BE2C (cell line): ENCODE measurements at places on chromosomes 12 and 14.

DNA sequence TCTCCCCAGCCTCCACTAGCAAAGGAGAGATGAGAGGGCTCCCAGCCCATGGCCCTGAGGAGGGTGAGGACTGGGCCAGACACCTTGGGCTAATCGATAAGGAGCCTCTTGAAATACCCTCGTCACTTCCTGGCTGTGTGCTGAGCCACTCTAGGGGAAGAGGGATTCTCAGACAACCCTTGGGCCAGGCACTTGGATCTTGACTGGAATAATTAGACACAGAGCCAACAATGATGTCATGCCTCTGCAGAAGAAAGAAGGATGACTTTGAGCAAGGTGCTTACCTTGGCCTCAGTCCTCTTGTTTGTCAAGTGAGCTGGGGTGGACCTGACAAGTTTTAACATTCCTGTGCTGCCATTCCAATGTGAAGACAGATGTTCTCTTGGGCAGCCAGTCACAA, 83.1 kb downstream of the LRRC74A start:
- DNase-seq: no peak

- DNase-seq: no peak
Measured at GRCh38 chr12:73514672-73515071, 1023.0 kb upstream of the ATXN7L3B start.

DNA sequence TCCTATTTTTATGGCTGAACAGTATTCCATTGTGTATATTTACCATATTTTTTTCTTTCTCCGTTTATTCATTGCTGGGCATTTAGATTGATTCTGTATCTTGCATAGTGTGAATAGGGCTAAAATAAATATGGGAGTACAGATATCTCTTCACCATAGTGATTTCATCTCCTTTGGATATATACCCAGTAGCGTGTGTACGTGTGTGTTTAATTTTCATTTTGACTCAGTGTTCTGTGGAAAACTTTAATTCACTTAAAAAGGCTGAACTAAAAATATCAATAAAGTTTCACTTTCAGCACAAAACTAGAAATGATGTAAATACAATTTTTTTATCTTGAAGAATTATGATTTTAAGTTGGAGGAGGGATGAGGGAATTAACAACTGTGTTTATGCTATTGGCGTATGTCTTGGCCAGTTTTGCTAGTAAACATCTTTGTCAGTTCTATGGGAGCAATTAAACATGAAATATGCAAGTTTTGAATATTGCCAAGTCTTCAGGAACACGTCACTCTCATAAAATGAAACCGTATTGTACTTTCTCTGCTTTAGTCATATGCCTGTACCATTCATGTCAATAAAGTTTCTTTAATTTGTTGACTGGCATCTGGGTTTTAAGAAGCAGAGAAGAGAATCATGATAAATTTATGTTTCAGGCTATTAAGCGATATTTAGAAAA, 99.8 kb downstream of the PTGER2 start:
- no peak for DNase-seq

DNA sequence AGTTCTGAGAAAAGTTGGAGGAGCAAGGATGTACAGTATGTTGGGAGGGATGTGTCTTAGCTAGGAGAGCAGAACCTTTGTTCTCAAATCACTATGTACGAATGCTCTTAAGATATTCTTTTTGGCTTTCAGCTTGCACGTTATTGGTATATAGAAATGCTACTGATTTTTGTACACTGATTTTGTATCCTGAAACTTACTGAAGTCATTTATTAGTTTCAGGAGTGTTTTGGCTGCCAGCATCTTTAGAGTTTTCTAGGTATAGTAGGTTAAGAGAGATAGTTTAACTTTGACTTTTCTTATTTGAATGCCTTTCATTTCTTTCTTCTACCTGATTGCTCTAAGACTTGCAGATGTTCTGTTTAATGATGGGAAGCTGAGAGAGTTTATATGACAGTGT, 442.8 kb upstream of the FBXO33 start:
- no peak for DNase-seq

- DNase-seq: no peak
Measured at GRCh38 chr14:68318828-68319227, 474.0 kb downstream of the ZFP36L1 start.

- DNase-seq: no peak
Measured at GRCh38 chr14:90336985-90337384, 5.2 kb upstream of the NRDE2 start.

GRCh38 chr14:75274899-75275569, 3.6 kb upstream of the FOS start:
- DNase-seq: no peak

- no peak for DNase-seq
Measured at GRCh38 chr12:92676710-92677109, 26.1 kb upstream of the PLEKHG7 start.

GRCh38 chr12:87405918-87406317, 623.3 kb downstream of the C12orf50 start:
- DNase-seq: no peak

GRCh38 chr12:66352197-66352596, 49.9 kb downstream of the HELB start:
- DNase-seq: peak; percentile 22

- no peak for DNase-seq
Measured at GRCh38 chr12:111816065-111816615, 25.9 kb upstream of the MAPKAPK5 start.

GRCh38 chr14:106802413-106803364, 1276.3 kb downstream of the TMEM121 start:
- DNase-seq: peak; percentile 50

GRCh38 chr12:98530068-98530467, 14.7 kb downstream of the TMPO start:
- no peak for DNase-seq

GRCh38 chr12:54949073-54949711, 35.4 kb downstream of the TESPA1 start:
- DNase-seq: no peak

DNA sequence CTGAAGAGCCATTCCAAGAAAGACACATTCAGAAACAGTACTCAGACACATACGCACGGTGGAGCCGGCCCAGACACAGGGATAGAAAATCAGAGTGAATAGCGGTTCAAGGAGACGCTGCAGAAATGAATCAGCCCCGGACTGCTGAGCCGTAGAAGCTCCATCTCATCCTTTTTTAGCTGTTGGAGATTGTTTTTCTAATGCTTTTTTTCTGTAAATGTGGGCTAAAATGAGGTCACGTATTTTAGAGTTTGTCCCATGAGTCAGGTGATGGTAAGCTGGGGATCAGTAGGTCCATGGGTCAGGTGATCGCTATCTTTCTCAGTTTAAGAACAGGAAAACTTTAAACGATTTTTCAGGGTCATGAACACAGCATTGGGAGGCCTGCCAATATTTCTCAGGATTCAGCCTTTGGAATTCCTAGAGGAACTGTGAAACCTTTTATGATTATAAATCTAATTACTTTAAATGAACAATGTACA, 202.4 kb downstream of the ITPR2 start:
- DNase-seq: no peak
